ENCODE measurements at places on chromosomes 11 and 22.

DNA sequence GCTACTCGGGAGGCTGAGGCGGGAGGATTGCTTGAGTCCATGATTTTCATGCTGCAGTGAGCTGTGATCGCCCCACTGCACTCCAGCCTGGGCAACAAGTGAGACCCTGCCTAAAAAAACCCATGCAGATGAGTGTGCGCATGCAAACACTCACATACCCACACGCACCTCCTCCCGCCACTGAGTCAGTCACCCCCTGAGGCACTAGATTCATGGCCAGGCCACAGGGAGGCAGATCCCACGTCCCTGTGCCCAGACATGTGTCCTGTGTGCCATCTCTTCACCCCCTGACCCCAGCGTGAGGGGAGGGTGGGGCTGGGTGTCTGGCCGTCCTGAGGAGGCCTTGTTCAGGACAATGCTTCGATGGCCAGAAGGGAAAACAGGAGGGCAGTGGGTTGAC, 15.5 kb downstream of the RELT start:
- no peak for DNase-seq

DNA sequence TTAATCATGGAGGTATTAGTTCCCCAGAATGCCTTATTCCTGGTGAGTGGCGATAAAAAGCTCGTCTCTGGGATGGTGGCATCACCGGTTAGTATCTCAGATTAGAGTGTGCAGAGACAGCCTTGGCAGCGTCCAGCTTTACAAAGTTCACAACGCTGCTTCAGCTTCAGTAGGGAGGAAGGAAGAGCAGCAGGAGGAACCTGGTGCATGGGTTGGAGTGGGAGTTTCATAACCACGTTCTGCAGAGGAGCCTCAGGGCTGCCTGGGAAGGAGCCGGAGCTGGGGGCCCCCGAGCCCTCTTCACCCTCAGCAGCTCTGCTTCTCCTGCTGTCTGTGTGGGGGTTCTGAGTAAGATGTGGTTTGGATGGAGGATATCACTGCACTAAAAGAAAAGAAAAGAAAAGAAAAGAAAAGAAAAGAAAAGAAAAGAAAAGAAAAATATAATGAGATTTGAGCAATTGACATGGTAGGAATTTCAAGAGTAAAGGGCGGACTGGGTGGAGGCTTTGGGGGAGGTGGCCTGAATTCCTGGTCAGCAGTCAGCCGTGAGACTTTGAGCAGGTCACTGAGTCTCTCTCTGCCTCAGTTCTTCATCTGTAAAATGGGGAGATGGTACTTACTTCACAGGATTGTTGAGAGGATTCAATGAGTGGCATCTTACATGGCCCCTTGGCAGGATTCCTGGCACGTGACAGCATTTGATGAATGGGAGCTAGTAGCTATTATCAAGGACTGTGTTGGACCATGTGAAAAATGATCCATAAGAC, 6.5 kb downstream of the ASPHD2 start:
- DNase-seq: no peak

DNA sequence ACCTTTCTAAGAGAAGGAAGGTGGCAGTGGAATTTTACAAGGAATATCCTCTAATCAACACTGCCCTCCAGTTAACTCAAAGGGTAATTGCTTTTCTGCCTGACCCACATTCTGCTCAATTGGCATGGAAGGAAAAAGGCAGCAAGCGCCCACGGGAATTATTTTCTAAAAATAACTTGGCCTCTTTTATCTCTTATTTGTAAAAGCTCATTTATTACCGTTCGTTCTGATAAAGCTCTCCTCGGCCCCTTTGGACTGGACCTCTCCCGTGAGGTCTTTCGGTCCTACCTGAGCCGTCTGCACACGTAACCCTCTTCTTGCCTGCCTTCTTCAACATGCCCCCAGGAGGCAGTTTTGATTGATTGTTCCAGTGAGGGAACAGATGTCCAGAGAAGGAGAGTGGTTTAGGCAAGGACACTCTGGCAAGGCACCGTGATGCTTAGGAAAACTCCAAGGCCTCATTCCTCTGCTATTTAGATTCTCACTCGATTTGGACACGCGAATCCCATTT, 53.2 kb upstream of the CRTAM start:
- DNase-seq: no peak

GRCh38 chr11:16111690-16112089, 244.7 kb downstream of the SOX6 start:
- DNase-seq: no peak

DNA sequence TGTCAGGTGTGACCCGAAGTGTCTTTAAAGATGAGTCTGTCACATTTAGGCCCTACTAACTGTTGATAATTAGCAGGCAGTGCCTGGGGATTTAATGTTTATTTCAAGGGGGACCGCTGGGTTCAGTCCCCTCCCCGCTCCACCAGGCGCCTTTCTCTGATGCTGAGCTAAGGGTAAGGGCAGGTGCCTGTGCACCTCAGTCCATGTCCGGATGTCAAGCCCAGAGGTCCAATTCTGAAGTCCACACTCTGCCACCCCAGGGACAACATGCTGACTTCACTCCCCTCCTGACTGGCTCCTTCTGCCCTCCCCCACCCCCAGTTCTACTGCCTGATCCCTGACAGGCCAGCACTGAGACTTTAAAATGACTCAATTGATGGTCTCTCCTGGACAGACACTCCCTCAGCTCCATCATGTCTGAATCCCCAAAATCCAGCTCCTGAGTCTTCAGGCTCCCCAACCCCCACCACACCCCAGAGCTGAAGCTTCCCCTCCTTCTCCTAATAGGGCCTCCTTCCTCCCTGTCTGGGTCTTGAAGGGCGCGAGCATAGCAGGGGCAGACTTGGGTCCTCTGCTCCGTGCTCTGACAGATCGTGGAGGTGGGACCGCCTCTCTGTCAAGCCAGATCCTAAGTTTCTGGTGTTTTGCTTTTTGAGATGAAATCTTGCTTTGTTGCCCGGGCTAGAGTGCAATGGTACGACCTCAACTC, 49.8 kb upstream of the ANO1 start:
- no peak for DNase-seq
